ENCODE measurements at places on chromosomes 6 and 20.

DNA sequence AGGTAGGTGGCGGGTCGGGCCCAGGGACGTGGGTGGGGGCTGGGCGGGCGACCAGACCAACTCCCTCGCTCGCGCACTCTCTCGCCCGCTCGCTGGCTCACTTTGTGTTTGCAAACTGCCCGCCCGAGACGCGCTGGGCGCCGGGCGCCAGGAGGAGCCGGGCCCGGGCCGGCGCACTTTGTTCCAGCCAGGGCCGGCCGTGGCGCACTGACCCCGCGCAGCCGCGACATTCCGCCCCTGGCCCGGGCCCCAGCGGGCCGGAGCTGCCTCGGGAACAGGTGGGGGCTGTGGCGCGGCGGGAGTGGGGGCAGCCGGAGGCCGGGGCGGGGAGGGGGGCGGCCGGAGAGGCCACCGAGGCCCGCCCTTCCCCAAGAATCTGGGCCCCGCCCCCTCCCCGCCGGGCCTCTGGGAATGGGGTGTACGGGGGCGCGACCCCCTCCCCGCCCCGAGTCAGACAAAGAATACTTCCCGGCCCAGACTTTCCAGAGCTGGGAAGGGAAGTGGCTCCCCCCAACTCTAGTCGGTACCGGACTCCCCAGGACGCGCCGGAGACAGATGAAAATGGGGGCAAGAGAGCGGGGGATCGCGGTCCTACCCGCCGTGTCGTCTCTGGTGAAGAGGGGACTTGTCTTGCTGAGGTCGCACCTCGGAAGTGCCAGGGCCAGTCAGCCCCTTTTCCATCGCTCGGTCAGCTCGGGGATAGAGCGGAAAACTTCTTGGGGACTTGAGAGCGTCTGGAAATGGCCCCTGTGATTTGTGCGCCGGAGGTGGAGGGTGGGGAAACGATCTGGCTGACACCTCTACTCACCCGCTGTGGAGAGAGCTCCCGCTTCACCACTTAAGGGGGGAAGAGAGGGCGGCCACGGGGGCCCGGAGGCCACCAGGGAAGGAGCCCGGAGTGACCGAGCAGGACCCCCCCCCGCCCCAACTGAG is 951 bp downstream of the FOXP4 start:
- DNase-seq = peak; percentile 70

- DNase-seq = no peak
Measured at GRCh38 chr6:112366695-112367553, 19.8 kb downstream of the RFPL4B start.

- no peak for DNase-seq
Measured at GRCh38 chr20:47282864-47283263, 73.6 kb downstream of the ZMYND8 start.

DNA sequence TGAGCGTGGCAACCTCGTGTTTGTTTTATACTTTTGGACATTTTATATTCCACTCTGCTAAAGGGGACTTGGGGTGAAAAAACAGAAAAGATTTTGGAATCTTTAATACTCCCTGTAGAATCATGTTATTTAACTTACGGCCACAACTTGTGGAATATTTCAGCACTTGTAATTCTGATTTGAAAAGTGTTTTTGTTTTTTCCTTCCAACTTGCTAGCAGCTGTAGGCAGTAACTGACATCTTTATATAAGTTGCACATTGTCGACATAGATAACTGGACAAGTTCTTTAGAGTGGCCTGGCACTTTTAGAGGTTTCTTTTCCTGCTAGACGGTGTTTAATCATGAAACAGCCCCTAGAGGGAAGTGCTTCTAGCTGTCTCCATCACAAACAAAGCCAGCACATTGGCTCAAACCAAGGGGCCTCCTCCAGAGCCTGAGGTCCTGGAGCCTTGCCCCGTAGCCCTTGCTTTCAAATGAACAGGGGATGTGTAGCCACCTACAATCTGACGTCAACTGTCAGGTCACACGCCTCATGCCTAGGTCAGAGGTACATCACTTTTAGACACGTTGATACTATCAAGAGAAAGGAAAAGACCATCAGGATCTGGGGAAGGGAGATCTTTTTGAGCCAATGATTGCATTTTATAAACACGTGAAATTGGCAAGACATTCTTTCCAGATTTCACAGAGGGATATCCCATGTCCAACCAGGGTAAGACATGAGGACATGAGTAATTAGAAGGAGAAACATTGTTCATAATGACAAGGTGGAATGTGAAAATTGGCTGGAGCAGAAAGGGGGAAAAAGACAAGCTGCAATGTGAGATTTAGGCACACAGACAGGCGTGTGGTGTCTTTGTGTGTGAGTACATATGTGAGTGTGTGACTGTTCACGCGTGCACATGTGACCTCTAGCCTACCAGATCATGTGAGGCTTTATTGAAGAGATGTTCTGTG is 92.1 kb downstream of the TXNDC5 start:
- DNase-seq = no peak

- no peak for DNase-seq
Measured at GRCh38 chr6:33691456-33692077, 19.9 kb downstream of the UQCC2 start.

DNA sequence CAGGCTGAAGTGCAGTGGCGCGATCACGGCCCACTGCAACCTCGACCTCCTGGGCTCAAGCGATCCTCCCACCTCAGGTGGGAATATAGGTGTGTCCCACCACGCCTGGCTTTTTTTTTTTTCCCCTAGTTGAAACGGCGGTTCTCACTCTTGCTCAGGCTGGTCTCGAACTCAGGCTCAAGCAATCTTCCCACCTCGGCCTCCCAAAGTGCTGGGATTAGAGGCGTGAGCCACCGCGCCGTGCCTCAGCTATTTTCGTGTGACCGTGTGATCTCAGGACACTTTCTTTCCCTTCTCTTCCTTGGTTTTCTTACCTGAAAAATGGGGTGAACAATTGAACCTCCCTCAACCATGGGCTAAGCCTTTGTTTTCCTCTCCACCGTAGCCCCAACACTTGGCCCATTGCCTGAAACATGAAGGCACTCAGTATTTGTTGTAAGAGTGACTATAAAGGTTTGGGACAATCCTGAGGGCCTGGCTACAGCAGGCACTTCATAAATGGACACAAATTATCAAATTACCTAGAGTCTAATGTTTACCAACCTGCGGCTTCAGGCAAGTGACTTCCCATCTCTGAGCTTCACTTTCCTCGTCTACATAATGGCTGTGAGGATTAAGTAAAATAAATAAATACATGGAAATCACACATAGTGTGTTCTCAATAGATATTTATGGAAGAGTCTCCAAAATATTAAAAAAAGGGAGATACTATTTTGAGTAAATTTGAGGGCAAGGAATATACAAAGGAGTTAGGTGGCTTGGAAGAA is 31.4 kb upstream of the ID1 start:
- DNase-seq = no peak

- no peak for DNase-seq
Measured at GRCh38 chr6:169132352-169132940, 121.2 kb downstream of the THBS2 start.

- DNase-seq = no peak
Measured at GRCh38 chr6:133951227-133951626, 1.8 kb upstream of the TBPL1 start.

DNA sequence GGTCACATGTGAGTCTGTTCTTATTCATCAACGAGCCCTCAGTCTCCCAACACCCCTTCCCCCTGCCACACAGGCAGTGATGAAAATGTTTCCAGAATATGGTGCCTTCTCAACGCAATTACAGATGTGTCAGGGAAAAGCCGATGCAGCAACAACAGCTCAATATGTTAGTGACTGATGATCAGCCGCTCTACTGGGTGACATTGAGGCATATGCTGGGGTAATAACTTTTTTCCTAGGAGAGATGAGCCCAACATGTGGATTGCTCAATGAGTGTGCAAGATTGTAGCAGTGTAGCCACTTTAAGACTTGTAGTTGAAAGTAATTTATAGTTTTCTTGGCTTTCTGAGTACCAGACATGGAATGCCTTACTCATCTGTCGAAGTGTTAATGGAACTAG is 49.4 kb downstream of the DTD1 start:
- no peak for DNase-seq

DNA sequence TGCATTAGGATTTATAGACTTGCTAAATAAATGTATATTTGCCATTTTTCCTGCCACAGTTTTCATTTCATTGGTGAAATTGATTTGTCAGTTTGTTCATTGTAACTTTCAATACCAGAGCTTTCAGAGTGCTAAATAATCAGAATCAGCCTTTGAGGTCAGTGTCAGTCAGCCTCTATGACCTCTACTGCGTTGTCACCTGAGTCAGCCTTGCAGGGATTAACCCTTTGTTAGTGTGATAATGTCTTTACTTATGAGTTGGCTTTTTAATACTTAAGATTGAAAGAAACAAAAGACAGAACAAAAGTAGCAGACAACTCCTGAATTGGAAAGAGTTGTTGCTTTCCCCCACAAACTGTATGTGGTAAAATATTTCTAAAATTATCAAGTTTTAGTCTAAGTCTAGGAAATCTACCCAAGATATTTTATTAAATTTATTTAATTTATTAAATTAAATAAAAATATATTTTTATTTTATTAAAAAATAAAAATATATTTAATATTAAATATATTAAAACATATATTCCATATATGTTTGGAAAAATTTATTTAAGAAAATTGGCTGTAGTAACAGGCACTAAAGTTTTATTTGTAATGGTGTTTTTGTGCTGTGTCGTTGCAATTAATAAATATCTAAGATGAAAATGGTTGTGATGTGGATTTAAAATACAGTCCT is 125.2 kb downstream of the AFG1L start:
- DNase-seq = no peak

- no peak for DNase-seq
Measured at GRCh38 chr6:168439794-168440450, 1.1 kb upstream of the SMOC2 start.

DNA sequence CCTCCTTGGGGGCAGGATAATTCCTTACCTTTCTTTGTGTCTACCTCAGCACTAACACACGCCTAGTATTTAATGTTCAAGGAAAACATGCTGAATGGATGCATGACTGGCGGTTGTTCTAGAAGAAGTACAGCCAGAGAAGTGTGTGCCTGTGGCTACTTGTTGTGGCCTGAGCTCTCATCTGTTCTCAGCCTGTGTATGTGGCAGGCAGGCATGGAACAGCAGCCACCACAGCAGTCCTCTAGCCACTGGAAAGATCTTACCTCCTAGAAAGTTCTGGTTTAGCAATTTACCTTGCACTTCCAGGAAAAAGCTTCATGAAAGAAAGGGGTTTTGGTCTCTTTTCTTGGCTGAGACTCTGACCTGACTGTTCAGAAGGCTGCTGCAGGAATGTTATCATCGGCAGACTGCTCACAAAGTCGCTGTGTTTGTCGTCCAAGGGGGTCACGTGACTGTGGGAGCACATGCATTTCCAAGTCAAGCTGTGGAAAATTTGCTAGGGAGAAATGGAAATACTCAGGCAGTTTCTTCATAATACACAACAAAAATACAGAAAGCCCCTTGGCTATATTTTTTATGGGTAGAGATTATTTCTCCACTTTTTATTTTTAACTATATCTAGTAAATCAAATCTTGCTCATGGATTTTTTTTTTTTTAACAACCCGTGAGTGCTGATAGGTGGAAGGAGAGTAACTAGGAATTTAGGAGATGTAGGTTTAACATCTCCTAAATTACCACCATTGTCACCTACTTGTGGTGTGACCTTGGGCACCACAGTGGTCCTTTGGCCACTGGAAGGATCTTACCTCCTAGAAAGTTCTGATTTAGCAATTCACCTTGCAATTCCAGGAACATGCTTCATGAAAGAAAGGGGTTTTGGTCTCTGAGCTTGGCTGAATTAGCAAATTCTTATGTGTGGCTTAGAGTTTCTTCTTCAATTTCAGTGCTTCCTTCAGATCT is 110.8 kb upstream of the GPR6 start:
- DNase-seq = no peak
